ENCODE measurements at places on chromosomes 7 and 10. TPM values are rescaled to one million over a fixed set of nuclear protein-coding genes. Genes with fewer than 3 reads are reported as not detected.
A peak's percentile ranks its signal among the peaks of the same experiment; 100 is the strongest.

The PTN gene
- total RNA-seq = 12.0 TPM

The MARCHF5 gene
- total RNA-seq = 36.1 TPM

The AKR1C8 gene
- 0.66 TPM for total RNA-seq

The PCGF6 gene
- 6.3 TPM for total RNA-seq

The FANK1 gene
- total RNA-seq = 13.4 TPM

The ELFN1 gene
- total RNA-seq = 3.8 TPM

The ABHD11 gene
- 95.7 TPM for total RNA-seq

The ACSM6 gene
- total RNA-seq = not detected

The WNT8B gene
- total RNA-seq = not detected

The PAPOLB gene
- 0.06 TPM for total RNA-seq

The STEAP1 gene
- total RNA-seq = 4.4 TPM

The ATP6V0A4 gene
- 30.5 TPM for total RNA-seq

The CYP2C19 gene
- total RNA-seq = 0.28 TPM

DNA sequence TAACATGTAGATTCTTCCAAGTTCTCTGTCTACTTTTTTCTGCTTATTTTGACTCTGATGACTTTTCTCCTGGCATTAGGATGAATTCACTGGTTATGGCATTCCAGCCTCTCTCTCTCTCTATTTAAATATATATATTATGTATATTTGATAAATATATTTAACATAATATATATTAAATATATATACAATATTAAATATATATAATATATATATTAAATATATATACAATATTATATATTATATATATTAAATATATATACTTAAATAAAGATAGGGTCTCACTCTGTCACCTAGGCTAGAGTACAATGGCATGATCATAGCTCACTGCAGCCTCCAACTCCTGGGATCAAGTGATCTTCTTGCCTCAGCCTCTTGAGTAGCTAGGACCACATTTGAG lies 60.7 kb downstream of the ZNF783 start:
- no peak for DNase-seq

DNA sequence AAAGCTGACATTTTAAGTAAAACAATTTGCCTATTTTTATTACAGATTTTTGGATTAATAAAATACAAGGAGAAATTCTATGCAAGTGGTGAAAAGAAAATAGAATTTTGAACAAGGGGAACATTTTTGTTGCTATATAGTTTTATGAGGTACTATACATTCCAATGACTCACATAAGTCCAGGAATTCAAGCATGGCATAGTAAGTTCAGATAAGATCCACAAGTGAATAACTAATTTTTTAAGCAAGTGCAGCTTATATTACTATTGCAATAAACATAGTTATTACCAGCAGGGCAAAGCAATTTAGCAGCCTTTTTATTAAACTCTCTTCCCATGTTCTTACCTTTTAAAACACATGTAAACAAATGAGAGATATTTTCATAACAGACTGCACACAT lies 1123.5 kb upstream of the LRRN3 start:
- DNase-seq = no peak

GRCh38 chr7:105496521-105496920 lies 25.6 kb downstream of the PUS7 start:
- DNase-seq = no peak

DNA sequence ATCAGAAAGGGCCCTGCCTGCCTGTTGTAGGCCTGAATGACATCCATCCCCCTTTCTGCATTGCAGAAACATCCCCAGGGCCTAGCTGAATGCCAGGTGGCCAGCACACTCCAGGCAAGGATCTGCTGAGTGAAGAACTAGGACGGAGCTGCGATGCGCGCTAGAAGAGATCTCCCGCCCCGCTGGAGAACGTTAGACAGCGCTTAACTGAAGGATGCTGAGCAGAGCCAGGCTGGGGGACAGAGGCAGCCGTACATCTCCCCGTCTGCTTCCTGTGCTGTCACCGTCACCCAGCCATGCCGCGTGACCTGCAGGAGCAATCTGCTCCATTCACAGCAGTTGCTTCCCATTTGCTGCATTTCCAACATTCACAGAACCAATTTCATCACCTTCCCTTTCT lies 73.3 kb downstream of the FAM53B start:
- no peak for DNase-seq

- DNase-seq = no peak
Observed at GRCh38 chr10:132197271-132198067, 10.7 kb downstream of the DPYSL4 start.

GRCh38 chr7:111210996-111211395 lies 120.1 kb downstream of the LRRN3 start:
- no peak for DNase-seq

DNA sequence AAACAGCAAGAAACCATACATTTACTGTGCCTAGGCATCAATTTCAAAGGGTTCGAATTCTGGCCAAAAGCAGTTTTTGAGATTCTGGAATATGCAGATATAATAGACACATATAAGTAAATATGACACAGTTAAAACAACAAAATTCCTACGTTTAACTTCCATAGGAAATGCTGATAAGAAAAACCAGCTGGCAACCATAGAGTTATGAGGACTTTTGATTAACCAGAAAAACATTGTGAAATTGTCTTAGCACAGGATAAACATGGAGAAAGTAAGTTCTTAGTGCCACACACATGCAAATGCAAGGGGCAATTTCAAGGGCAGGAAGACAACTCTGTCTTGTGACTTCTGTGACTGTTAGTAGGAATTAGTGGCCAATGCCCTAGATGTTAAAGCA lies 702.1 kb downstream of the TNS3 start:
- DNase-seq = no peak

- DNase-seq = no peak
Observed at GRCh38 chr10:80320377-80320776, 30.9 kb upstream of the MAT1A start.

DNA sequence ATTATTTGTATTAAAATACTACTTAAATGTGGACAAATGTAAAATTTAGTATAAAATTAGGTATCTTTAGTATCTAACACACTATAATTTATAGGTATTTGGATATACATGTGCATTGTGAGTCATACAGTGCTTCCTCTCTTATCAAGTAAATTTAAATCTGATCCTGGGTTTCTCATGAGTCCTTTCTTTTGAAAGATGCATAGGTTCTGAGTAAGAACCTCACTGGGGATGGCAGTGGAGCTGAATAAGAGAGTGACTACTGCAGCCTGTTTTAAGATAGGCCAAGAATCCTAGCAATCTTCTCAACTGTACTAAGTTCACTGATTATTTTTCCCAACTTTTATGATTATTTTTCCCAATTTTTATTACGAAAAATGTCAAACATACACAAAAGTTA lies 16.2 kb downstream of the CEP55 start:
- DNase-seq = no peak

GRCh38 chr7:102169651-102170392 lies 116.8 kb upstream of the SH2B2 start:
- DNase-seq = peak; percentile 45

DNA sequence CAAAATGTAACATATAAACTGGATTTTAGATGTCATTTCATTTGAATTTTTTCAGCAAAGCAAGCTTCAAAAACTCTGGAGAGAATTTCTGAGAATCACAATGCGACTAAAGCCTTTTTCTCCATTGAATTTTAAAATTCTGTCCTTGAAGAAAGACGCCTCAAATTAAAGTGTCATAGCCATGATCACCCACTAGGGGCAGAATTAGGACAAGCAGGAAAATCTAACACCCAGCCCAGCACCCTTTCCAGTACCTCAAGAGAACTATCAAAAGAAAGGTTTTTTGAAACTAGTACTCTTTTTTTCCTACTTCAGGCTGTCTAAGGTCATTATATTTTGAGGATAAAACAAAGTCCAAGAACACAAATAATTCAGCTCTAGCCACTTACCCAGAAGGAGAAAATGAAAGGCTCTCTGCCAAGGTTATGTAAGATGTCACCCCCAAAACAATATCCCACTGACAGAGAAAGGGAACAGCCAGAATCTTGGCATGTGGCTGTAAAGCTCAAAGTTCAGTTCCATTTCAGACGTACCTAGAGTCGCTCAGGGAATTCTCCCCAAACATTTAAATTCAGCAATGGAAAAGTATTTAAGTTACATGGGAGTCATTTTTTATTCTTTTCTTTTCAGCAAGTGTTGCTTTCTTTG lies 299.4 kb downstream of the SNX13 start:
- no peak for DNase-seq

- no peak for DNase-seq
Observed at GRCh38 chr7:6299774-6300173, 27.4 kb upstream of the CYTH3 start.

DNA sequence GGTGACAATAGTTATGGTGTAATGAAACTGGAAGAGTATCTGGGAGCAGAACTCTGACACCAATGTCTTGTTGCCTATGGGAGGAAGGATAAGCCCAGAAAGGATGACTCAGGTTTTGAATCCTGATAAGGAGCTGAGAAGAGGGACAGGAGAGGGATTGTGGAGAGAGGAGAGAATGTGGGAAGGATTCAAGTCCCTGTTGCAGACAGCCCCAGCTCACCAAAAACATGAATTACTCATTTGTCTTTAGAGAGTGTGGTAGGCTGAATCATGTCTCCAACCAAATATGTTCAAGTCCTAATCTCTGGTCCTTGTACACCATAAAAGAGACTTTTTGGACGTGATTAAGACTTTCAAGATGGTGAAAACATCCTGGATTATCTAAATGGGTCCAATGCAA lies 206.9 kb upstream of the PHYHIPL start:
- no peak for DNase-seq

- DNase-seq = no peak
Observed at GRCh38 chr10:84331091-84331490, 2.7 kb downstream of the CCSER2 start.

- no peak for DNase-seq
Observed at GRCh38 chr7:134315679-134316538, 821 bp downstream of the SLC35B4 start.

GRCh38 chr10:35711615-35712411 lies 69.7 kb upstream of the FZD8 start:
- no peak for DNase-seq

- no peak for DNase-seq
Observed at GRCh38 chr10:118792526-118792925, 37.8 kb upstream of the CACUL1 start.

- no peak for DNase-seq
Observed at GRCh38 chr10:32171204-32171603, 115.0 kb upstream of the KIF5B start.

DNA sequence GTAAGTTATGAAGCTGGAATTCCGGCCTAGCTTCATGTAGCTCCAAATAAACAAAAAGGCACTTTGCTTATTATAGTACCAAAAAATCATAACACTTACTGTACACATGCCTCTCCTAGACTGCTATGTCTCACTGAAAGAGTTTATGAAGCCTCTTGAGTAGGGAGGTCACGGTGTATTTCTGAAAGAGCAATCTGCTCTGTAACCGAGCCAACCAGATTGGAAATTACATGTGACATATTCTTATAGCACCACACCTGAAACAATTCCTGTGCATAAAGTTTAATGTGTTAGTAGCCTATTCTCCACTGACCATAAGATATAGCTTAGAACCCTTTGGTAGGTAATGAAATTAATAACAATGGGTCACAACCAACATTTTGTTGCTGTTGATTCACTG lies 1.3 kb upstream of the FAM3C start:
- no peak for DNase-seq

DNA sequence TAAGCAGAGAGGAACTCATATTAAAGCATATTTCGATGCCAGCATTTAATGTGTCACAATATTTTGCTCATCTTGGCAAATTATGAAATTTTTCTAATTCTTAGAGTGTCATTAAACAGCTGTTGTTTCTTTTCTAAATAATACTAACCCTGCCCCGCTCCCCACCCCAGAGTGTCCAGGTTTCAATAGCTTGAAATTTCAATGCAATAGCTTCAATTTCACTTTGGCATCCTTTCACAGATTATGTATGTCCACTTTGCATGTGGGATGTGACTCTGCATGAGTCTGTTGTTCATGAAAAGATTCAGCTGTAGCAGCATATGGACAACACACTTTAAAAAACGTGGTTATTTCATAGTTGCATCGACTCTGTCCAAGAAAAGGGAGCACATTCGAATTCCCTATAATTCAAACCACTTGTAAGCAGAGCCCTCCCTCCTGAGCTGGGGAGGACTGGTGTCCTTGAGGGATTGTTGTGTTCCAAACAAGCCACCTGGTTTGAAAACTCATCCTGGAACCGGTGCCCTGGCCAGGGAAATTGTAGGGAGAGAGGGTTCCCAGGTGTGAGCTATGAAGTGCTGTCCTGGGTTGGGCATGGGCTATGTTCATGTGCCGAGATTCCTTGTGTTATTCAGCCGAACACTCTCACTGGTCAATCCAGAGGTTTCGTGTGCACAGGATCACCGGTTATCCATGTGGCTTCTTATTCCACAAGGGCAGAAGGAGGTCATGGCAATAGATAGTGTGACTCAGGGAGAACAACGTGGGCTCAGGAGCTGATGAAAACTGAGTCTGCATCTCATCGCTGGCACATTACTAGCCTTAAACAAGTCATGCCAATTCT lies 64.6 kb upstream of the CREB5 start:
- no peak for DNase-seq

DNA sequence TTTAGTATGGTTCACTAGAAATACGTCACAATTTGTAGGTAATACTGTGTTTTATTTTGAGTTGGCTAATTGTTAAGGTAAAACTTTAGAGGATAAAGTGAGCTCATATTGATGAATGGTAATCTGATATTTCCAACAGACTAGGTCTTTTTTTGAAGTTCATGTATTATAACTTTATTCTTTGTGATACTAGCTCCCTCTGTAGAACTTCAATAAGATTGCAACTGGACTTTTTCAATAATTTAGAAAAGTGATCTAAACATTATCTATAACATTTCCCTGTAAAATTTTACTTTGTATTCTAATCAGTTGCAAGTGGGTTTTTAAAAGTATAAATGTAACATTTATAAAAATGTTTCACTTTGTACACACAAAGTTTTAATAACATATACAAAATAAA lies 83.5 kb downstream of the ADK start:
- no peak for DNase-seq

DNA sequence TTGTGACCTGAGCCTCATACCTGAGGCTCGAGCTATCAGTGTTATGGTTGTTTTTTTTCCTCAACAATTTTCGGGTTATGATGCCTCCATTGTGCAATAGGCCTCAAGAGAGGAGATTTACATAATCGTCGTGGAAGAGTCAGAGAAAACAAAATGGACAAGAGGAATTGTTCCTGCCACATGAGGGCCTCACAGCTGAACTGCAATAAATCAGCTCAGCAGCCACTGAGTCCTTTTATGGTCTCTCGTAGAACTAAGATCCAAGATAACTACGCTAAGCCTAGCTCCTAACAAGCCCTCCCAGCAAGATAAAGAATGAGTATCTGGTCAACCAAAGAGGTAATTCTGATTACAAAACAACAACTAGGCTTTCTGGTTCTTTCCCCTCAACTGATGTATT lies 336.8 kb downstream of the WDR11 start:
- peak; percentile 73 for DNase-seq

- DNase-seq = no peak
Observed at GRCh38 chr10:122476333-122476695, 15.0 kb downstream of the HTRA1 start.

Data from kidney (tissue), 22 donors.